Inflammatory macrophage (primary cell): ENCODE measurements at places on chromosomes 11 and 22.

DNA sequence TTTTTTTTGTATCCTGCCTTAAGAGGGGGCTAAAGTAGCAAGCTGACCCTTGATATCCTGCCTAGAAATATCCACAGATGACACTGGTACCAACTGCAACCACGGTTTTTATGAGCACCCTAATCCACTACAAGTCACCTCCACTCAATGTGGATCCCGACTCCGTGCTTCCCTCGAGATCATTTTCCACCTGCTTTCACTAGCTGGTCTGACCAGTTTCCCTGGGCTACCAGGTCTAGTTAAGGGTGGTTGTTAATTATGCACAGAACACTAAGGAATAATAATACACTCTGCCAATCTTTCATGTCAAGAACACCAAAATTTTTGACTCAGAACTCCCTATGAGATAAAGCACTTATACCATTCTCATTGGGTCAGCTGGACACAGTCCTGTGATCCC is 82.3 kb downstream of the ABTB2 start:
- DNase-seq, result no peak

DNA sequence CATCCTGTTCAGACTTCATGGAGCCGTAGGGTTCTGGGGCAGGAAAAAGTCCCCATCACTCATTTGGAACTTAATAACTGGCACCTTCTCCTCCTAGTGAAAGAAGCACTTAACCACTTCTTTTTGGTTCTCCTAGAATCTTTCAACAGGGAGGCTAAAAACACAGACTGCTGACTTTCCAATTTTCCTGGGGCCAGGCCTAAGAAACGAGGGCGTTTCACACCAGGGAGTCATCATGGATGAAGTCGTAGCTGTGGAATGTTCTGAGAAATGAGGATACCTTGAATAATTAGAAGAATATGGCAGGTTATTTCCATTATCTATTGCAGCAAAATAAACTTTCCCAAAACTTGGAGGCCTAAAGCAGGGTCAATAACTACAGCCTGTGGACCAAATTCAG is 26.0 kb upstream of the API5 start:
- no peak for DNase-seq

DNA sequence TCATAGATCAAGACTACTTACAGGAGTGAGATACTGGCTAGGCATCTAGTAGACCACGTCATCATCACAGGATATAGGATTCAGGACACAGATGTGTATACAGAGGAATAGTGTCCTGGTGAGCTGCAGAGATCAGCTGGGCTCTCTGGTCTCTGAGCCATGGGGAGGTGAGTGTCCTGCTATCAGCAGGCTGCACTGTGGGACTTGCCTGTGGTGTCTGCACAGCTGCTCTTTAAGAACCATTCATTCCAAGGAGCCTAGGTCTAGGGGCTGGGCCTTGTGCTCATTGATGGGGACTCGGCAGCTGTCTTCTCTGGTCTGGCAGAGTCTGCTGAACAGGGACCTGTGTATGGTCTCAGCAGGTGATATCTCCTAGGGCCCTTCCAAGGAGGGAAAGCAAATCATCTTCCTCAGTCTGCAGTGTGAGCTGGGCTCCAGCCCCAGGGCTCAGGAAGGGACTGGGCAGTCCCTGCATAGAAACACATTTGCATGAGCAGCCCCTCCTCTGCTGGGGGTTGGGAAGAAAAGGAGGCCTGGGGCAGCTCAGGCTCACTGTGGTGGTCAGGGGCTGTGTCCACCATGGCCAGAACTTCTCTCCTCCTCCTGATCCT is 66.1 kb upstream of the VPREB1 start:
- DNase-seq, result no peak

- no peak for DNase-seq
These were observed 31.7 kb downstream of the LMO1 start for GRCh38 chr11:8231979-8232378.

DNA sequence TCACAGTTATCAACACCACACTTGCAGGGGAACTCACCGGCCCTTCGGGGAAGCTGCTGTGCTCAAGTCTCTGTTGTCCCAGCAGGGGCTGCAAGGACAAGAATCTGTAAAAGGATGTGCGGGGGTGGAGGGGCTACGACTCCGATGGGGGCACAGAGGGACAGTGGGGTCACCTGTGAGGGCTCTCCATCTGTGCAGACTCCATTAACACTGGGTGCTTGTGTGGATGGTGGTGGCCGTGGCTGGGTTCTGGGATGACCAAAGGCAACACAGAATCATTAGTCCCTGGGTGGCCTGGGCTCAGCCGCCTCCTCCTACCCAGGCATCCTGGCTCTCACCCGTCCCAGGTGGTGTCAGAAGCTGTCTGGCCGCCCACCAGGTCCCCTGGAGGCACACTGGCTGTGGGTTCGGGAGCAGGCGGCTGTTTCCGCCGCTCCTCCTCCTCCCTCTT is 10.2 kb upstream of the RBM4B start:
- no peak for DNase-seq
